ENCODE measurements at places on chromosomes 2 and 18. TPM values are rescaled to one million over a fixed set of nuclear protein-coding genes. Genes with fewer than 3 reads are reported as not detected.

GRCh38 chr2:212669761-212670160 lies 131.2 kb upstream of the ERBB4 start:
- no peak for DNase-seq

The VAMP5 gene
- total RNA-seq: 85.9 TPM

GRCh38 chr2:69122271-69122670 lies 109.3 kb downstream of the ANTXR1 start:
- DNase-seq: peak; percentile 91

The HOXD10 gene
- total RNA-seq: 4.4 TPM

The SCG2 gene
- under 0.01 TPM for total RNA-seq

- no peak for DNase-seq
Measured at GRCh38 chr2:73004466-73004865, 67.0 kb downstream of the SFXN5 start.

DNA sequence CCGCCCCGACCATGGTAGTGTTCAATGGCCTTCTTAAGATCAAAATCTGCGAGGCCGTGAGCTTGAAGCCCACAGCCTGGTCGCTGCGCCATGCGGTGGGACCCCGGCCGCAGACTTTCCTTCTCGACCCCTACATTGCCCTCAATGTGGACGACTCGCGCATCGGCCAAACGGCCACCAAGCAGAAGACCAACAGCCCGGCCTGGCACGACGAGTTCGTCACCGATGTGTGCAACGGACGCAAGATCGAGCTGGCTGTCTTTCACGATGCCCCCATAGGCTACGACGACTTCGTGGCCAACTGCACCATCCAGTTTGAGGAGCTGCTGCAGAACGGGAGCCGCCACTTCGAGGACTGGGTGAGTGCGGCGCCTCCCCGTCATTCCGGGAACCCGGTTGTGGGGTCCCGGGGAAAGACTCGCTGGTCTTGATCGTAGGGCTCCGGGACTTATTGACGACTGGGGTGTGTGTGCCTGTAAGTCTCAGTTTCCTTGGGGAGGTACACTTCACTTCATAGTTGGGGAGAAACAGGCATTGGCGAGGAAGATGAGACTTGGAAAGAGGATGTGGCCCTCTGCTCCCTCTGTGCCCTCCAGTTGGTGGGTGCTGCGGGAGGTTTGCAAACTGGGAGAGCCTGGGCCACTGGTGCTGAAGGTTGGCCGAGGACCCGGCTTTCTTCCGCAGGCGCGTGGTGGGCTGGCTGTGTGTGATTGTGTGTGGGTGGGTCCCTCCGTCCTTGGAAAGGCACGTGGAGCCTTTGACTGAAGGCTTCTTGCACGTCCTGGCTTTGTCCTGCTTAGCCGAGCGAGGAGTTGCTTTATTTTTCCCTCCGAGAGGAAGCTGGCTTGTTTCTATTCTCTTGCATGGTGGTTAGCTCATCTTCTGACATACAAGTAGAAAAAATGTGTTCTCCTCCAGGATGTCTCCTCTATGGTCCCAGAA lies 886 bp downstream of the PRKCE start:
- DNase-seq: peak; percentile 27

- no peak for DNase-seq
Measured at GRCh38 chr2:219772697-219773096, 145.3 kb downstream of the SLC4A3 start.

GRCh38 chr2:196266855-196267254 lies 95.5 kb upstream of the STK17B start:
- peak; percentile 83 for DNase-seq

DNA sequence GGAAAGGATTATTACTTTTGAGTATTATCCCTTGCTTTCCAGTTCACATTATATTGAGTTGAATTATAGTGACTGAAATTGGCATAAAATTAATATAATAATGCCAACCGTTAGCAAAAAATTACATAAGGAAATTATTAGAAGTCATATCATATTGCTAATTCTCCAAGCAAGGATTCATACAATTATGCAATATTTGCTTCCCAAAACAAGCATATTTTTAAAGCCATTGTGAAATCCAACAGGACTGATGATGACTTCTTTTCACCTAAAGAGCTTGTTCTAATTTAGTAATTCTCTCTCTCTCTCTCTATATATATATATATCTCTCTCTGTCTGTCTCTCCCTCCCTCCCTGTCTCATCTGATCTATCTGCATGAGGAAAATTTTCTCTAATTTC lies 283.5 kb downstream of the DSEL start:
- DNase-seq: no peak

- no peak for DNase-seq
Measured at GRCh38 chr18:10878703-10879102, 270.7 kb downstream of the PIEZO2 start.

The UGT1A6 gene
- total RNA-seq: not detected

- peak; percentile 53 for DNase-seq
Measured at GRCh38 chr2:233556881-233557736, 9.5 kb downstream of the USP40 start.

The ANKRD23 gene
- 0.79 TPM for total RNA-seq

The KCNIP3 gene
- total RNA-seq: under 0.01 TPM

The ST6GAL2 gene
- total RNA-seq: under 0.01 TPM

The TMEM182 gene
- total RNA-seq: 0.44 TPM

The LBX2 gene
- 0.65 TPM for total RNA-seq

GRCh38 chr2:156087875-156088274 lies 244.6 kb downstream of the NR4A2 start:
- no peak for DNase-seq

- DNase-seq: peak; percentile 32
Measured at GRCh38 chr2:173370198-173370597, 15.5 kb downstream of the CDCA7 start.

- peak; percentile 44 for DNase-seq
Measured at GRCh38 chr18:24989760-24990593, 362.0 kb downstream of the ZNF521 start.

The FOXD4L1 gene
- total RNA-seq: under 0.01 TPM

DNA sequence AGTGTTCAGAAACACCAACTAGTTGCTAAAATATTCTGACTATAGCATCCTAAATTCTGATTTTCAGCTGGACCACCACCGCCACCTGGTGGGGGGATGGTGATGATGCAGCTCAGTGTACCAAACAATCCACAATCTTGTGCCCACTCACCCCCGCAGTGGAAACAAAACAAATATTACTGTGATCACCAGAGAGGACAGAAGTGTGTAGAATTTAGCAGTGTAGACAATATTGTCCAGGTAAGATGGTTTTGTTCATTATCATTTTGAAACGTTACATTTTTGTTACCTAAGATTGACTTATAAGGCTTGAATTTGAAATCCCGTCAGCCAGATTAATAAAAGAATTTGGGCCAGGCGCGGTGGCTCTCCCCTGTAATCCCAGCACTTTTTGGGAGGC lies 31.7 kb upstream of the UBXN4 start:
- peak; percentile 70 for DNase-seq

The TUBA4B gene
- not detected for total RNA-seq

DNA sequence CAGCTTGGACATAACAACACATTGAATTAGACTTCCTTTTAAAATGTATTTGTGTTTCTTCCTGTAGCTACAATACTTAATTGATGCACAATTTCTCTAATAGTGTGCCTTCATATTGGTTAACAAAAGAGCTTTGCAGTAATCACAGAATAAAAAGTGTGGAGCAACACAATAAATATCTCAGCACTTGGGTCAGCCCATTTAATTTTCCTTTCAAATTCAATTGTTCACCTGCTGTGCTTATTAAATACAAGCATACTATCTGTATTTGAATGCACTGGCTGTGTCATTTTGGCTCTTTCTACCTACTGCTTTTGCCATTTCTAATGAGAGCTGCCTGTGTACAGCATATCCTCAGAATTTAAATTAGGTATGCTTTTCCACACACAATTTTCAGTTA lies 1641.3 kb upstream of the SLC39A10 start:
- no peak for DNase-seq

The KLHL41 gene
- total RNA-seq: 0.20 TPM

The CRACDL gene
- total RNA-seq: 2.2 TPM

DNA sequence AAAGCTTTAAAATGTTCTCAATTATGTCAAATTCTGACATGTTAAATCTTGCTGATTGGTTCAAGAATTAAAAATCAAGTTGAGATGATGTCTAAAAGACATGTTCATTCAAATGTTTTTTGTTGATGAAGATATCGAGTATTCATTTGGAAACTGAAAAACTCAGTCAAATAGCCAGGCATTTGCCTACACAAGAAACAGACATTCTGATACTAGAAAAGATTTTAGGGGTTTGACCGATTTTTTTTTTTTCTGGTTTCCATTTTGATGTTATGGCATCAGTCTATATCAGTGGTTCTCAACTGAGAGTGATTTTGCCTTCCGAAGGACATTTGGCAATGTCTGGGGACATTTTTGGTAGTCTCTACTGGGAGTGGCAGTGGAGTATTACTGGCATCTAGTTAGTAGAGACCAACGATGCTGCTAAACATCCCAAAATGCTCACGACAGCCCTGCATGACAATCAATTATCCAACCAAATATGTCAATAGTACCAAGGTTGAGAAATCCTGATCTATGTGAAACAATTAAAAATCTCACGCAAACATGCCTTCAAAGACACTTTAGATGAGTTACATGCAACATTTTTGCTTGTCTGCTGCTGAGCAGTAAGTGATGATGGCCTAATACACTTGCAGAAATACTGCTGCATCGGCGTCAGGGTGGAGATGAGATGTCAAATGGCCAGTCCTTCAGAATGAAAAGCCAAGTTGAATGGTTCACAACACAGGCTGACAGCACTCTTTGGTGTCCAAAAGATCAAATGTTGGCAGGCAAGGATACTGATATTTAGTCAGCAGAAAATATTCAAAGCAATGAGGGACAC lies 12.5 kb downstream of the RASGRP3 start:
- no peak for DNase-seq

DNA sequence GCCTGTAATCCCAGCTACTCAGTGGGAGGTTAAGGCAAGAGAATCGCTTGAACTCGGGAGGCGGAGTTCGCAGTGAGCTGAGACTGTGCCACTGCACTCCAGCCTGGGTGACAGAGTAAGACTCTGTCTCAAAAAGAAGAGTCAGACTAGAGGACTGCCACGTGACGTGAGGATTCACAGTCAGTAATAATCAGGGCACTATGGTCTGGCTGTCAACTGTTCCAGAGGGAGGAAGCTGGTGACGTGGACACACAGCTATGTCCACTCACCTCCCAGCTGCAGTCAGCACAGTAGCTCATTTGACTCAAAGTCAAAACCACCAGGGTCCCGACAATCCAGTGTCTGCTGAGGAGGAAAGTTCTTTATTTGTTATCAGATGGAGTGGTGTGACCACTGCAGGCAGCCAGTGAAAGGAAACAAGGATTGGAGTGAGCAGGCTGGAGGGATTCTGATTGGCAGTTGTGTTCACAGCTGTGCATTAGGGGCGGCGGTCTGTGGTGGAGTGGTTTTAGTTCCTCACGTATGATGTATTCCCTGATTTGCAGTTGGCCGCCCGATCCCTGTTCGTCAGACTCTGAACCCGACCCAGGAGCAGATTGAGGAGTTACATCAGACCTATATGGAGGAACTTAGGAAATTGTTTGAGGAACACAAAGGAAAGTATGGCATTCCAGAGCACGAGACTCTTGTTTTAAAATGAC lies 37.9 kb downstream of the MOGAT1 start:
- DNase-seq: peak; percentile 84

GRCh38 chr2:203918839-203919238 lies 17.7 kb upstream of the ICOS start:
- DNase-seq: no peak

GRCh38 chr2:74206180-74206688 lies 7.8 kb downstream of the MTHFD2 start:
- peak; percentile 85 for DNase-seq

DNA sequence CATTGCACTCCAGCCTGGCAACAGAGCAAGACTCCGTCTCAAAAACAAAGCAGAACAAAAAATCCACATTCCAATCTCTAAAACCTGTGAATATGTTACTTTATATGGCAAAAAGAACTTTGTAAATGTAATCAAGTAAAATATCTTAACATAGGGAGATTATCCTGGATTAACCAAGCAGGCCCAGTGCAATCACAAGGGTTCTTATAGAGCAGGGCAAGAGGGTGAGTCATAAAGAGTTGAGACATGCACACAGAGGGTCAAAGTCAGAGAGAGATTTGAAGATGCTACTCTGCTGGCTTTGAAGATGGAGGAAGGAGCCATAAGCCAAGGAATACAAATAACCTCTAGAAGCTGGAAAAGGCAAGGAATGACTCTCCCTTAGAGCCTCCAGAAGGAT lies 60.9 kb upstream of the SLC9A2 start:
- no peak for DNase-seq

The ALK gene
- total RNA-seq: not detected

- no peak for DNase-seq
Measured at GRCh38 chr18:8011906-8012305, 444.8 kb downstream of the PTPRM start.

DNA sequence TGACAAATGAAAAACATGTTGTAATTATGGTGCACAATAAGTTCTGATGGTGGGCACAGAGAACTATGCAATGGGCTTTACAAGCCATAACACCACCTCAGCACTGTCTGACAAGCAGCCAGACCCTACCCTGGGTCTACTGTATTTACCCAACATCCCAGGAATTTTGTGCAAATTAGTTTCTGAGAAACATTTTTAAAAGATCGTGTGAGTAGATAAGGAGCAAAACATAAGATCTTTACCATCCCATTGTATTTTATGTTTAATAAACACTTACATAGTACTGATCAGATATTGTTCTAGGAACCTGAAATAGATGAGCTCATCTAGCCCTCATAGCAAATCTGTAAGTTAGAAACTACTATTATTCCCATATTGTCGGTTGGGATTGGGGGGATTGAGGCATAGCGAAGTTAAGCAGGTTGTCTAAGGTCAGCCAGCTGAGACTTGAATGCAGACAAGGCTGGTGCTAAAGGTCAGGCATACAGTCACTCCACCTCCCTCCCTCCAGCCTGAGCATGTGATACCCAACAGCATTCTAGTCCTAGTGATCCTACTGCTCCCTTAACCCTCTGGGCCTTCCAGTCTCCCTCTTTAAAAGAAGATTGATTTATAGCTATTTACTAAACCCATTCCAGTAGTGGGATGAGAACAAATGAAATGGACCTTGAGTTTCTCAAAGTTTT lies 67.4 kb upstream of the STAM2 start:
- DNase-seq: no peak

DNA sequence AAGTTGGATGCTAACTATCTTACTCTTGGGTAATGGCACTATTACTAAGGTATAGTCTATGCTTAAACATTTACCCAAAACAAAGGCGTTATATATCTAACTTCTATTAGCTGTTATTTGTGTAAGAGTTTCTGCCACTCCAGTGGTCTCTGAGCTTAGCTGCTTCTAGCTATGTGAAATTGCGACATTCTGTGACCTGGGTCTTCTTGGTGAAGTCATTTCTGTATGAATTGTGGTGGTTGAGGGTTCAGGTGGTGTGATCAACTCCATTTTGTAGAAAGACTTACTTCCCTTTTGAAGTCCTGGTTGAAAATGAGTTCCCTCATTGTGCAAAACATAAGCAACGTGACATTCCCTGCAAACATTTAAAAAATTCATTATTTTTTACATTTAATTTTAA lies 221.6 kb downstream of the PIK3C3 start:
- DNase-seq: no peak

- DNase-seq: no peak
Measured at GRCh38 chr2:184302506-184302905, 295.8 kb upstream of the ZNF804A start.

The POTEF gene
- 0.22 TPM for total RNA-seq

The C2orf74 gene
- 8.1 TPM for total RNA-seq

The GCG gene
- total RNA-seq: not detected

The POMC gene
- 0.99 TPM for total RNA-seq

- no peak for DNase-seq
Measured at GRCh38 chr2:19800796-19801195, 101.0 kb downstream of the TTC32 start.
